ENCODE measurements at places on chromosomes 3 and 15.

DNA sequence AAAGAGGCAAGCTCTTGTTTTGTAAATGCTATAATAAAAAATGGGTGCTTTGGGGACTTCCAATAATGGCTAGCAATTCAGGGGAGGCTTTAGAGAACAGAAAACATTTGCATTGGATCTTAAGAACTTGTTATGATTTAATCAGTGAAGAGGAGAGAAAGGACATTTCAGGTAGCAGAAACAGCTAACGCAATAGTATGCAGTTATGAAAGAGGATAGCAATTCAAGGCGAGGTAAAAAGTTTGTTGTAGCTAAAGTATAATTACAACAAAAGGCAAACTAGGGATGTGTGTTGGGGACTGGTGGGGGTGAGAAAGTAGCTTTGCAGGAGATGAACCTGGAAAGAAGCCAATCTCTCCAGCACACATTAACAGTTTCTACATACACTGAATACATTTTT, 558.7 kb upstream of the SEMA6D start:
- DNase-seq: no peak

DNA sequence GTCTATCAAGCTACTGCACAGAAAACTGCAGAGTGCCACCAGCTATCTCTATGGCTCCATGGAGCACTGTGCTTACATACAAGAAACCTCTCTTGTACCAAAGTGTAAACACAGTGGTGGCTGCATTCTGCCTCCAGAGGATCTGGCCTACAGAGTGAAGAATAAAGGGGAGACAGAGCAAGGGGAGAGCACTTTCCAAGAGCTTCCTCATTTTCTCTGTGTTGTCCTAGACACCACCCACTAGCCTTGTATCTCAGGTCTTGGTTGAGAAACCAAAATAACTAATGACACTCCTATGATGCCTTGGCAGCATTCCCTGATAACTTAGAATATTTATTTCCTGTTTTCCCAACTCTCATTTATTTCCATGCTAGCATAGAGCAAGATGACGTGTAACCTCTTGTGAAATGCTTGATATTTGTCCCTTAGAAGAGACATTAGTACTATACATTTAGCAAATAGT, 56.9 kb upstream of the PHLDB2 start:
- DNase-seq: no peak

- DNase-seq: no peak
These were observed 302.9 kb downstream of the TLE3 start for GRCh38 chr15:69794645-69795469.

GRCh38 chr15:69758810-69759790, 306.5 kb downstream of the RPLP1 start:
- peak; percentile 87 for DNase-seq

GRCh38 chr3:72114773-72115172, 329.8 kb upstream of the PROK2 start:
- no peak for DNase-seq

DNA sequence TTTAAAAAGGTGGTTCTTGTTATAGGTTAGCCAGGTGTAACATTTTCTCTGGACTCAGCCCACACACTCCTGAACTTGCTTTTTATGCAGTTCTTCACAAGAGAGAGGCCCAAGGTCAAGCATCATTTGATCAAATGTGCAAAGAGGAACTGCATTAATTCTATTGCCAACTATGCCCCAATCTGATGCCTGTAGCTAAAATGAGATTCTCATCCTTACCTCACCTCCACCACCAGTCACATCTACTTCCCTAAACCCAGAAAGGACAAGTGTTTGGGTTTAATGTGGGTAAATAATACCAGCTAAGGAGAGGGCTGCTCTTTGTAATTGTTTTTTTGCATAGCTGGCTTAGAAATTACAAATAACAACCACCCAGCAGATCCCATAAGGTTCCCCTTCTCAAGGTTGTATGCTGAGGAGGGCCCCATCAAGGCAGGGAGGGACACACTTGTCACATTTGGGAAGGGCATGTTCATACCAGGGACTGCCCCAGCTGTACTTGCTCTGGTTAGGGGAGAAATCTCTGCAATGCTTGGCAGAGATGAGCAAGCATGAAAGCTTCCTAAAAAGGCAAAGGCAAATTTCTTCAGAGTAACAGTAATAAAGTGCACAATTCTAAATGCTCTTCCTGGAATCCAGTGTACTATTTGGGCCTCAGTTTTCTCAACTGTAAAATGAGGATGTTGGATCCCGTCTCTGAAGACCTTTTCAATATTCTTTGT, 76.2 kb downstream of the TGFBR2 start:
- DNase-seq: no peak

- no peak for DNase-seq
These were observed 22.2 kb downstream of the BTD start for GRCh38 chr3:15623535-15624440.

- DNase-seq: no peak
These were observed 24.0 kb upstream of the SOX2 start for GRCh38 chr3:181687731-181688130.

DNA sequence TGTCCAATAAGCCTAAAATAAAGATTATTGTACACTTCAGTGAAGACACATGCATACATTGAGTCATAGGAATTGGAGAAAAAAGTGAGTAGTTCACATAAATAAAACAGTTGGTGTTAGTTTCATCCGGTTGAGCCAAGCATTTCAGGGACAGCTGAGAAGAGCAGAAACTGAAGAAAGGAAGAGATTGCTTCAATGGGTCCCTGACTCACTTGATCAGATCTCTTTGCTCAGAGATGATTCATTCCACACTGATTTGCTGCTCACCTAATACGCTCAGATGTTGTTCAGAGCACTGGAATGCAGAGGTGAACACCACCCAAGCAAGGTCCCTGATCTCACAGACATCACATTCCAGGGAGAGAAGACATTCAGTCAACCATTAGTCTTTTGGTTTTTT, 93.7 kb downstream of the RAD18 start:
- no peak for DNase-seq

DNA sequence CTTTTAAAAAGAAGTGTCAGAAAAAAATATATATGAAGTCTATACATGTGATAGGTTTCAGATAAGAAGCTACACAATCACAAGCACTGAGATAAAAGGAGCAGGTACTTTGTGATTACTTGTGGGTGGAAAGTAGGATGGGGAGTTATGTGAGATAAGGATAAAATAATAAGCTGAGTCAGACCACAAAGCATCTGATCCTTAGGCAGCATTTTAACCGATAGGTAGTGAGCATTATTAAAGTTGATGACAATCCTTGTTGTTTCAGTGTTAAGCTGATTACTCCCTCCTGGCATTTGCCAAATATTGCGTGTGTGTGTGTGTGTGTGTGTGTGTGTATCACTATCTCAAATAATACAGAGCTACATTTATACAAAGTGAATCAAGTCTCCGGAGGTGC, 483.1 kb downstream of the NAALADL2 start:
- DNase-seq: no peak

GRCh38 chr15:32936283-32936918, 218.6 kb downstream of the GREM1 start:
- DNase-seq: no peak

GRCh38 chr3:189720736-189721417, 89.7 kb downstream of the TP63 start:
- DNase-seq: no peak

GRCh38 chr3:61236556-61236955, 14.7 kb downstream of the FHIT start:
- DNase-seq: no peak

GRCh38 chr3:178206521-178206920, 329.7 kb upstream of the KCNMB2 start:
- DNase-seq: no peak

DNA sequence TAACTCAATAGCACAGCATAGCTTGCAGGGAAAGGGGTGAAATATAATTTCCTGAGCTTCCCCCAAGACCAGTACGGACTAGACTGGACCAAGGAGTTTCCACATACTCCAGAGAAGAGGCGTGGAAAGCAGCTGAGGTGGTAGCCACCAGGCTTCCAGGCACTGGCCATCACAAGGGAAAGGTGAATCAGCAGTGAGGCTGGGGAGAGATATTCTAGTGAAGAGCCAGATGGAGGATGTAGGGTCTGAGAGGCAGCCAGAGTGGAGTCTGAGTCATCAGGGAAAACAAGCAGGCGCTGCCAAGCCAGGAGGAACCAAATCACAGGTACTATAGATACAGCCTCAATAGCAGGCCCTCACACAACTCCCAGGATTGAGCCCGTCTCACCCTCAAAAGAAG, 9.6 kb upstream of the RASA2 start:
- DNase-seq: no peak

DNA sequence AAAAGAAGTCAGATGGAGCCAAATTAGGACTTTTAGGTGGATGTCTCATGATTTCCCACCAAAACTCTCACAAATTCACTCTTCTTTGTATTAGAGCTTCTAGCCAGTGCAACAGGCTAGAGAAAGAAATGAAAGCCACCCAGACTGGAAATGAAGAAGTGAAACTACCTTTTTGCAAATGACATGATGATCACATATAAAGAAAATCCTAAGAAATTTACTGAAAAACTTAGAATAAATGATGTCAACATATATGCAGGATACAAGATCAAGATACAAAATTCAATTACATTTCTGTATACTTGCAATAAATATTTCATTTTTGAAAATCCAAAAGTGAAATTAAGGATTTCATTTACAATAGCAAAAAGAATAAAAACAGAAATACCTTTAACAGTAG, 110.8 kb downstream of the LRIG1 start:
- DNase-seq: no peak

DNA sequence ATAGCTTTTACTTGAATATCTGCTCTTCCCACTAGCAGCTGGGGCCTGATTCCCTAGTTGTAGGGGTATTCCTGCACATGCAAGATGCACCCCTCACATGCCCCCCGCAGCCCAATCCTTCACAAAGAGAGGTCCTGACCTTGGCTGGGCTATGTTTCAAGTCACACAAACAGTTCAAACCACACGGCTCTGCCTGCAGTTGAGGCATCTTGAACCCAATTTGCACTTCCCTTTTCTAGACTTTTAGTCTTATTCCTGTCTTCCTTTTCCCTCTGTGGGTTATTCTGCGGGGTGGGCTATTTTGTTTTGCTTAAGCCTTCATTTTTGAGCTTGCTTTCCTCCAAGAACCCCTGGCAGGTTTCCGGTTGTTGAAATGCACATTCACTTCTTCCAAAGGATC, 13.3 kb upstream of the CCR1 start:
- no peak for DNase-seq

- no peak for DNase-seq
These were observed 4.0 kb downstream of the OR5H14 start for GRCh38 chr3:98151241-98151640.

GRCh38 chr3:187802928-187803259, 57.6 kb upstream of the BCL6 start:
- no peak for DNase-seq

DNA sequence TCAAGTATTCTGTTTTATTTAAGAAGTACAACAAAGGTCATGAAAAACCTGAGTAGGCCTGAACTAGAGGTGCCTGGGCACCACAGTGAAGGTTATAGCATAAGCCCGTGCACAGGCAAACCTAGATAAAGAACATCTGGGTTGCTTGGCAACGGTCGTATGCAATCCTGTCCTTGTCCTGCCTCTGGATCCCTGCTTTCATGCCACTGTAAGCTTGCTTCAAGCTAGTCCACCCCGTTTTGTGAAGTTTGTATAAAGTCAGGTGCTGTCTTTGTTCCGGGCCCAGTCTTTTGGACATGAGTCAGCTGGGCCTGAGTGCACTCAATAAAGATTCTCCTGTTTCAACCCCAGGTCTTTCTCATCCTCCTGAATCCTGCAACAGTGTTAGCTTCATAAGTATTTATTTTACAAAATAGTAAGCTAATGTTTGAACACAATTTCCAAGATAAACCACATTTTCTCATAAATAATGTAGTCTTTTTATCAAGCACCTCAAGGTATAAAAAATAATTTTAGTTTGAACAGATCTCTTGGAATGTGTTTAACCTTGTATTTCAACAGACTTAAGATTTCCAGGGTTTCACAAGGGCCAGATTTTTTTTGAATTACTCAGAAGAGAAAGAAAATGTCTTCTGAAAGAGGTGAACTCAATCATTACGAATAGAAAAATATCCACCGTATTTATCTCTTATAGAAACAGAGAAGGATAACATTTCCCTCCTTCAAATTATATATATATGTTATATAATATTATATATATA, 14.3 kb upstream of the SLC9C1 start:
- no peak for DNase-seq

DNA sequence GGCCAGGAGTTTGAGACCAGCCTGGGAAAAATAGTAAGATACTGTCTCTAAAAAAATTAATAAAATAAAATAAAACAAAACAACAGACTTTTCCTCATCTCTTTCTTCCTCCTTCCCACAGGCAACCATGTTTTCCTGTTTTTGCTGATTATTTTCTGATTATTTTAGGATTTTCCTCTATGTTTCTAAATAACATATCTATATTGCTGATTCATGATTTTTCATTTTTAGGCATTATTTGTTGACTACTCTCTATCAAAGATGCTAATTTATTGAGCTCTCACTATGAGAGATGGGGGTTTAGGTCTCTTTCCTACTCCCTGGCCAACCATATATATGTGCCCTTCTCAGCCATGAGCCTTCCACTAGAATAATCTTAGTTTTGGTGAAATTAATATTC, 45.4 kb downstream of the SOX14 start:
- DNase-seq: no peak

GRCh38 chr15:44666210-44667038, 3.0 kb upstream of the SPG11 start:
- no peak for DNase-seq

- DNase-seq: no peak
These were observed 92.4 kb upstream of the WNT5A start for GRCh38 chr3:55579496-55579895.

- no peak for DNase-seq
These were observed 305.7 kb upstream of the ATP11B start for GRCh38 chr3:182487611-182488010.

DNA sequence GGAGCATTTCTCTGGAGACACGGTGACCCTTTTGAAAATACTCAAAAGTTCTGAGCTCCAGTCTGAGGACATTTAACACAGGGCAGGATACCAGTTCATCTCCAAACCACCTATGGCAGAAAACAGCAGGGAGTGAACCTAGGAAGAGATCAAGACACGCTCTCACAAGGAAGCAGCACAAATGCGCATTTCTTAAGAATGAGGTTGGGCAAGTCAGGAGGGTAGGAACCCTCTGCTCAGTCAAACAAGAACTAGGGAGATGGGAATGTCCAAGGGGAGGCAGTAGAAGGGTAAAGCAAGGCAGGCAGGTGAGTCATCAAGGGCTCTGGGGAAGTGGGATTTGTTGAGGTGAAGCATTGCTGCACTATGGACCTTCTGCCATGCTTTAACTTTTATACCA, 60.3 kb upstream of the PSMD6 start:
- DNase-seq: no peak

- no peak for DNase-seq
These were observed 176.0 kb upstream of the SLC24A5 start for GRCh38 chr15:47944637-47945288.

GRCh38 chr3:66629150-66629981, 128.5 kb upstream of the LRIG1 start:
- no peak for DNase-seq

DNA sequence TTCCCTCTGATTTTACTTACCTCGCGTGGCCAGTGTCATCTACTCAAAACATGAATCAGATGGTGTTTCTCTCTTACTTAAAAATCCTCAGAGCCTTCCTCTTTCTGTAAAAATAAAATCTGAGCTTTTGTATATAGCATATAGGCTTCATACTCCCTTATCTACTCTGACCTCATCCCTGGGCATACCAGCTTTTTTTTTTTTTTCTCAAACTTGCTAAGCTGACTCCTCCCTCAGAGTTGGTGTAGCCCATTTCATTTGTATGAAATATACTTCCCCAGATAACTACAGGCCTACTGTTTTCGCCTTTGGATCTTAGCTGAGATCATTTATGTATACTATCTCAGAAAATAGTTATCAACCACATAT, 648.9 kb upstream of the ALCAM start:
- no peak for DNase-seq

- DNase-seq: no peak
These were observed 93.7 kb upstream of the MBNL1 start for GRCh38 chr3:152174876-152175527.

All from DND-41 (cell line).